ENCODE measurements at places on chromosomes 1 and 21. TPM values are rescaled to one million over a fixed set of nuclear protein-coding genes. Genes with fewer than 3 reads are reported as not detected.

- H3K36me3 ChIP-seq, result no peaks in the 10 kb centered on the region
- no peak for DNase-seq
- no peak overlapping the region for H3K4me3 ChIP-seq
- H3K27me3 ChIP-seq, result no peaks in the 10 kb centered on the region
Measured at GRCh38 chr21:45954261-45954660, 27.3 kb upstream of the COL6A1 start.

- peak overlapping the region; percentile 80 for H3K27ac ChIP-seq
- peaks cover 15% of the 10 kb centered on the region for H3K4me1 ChIP-seq
- no peaks in the 10 kb centered on the region for H3K36me3 ChIP-seq
- H3K4me3 ChIP-seq, result no peak overlapping the region
Measured at GRCh38 chr1:152048416-152049009, 11.7 kb upstream of the S100A11 start.

- no peak overlapping the region for H3K27ac ChIP-seq
- no peak overlapping the region for H3K4me3 ChIP-seq
- H3K27me3 ChIP-seq, result no peaks in the 10 kb centered on the region
- no peaks in the 10 kb centered on the region for H3K4me1 ChIP-seq
Measured at GRCh38 chr1:47407481-47407880, 8.6 kb upstream of the FOXE3 start.

- H3K27ac ChIP-seq, result peak overlapping the region; percentile 79
- H3K4me3 ChIP-seq, result peak overlapping the region; percentile 89
- no peak for DNase-seq
- peaks cover 19% of the 10 kb centered on the region for H3K4me1 ChIP-seq
Measured at GRCh38 chr1:154999571-155000410, 2.8 kb upstream of the ZBTB7B start.

- no peak overlapping the region for H3K4me3 ChIP-seq
- no peaks in the 10 kb centered on the region for H3K27me3 ChIP-seq
- no peak for DNase-seq
- no peaks in the 10 kb centered on the region for H3K36me3 ChIP-seq
- H3K27ac ChIP-seq, result no peak overlapping the region
Measured at GRCh38 chr1:115977499-115978258, 1.4 kb downstream of the SLC22A15 start.

GRCh38 chr1:68908316-68908715 lies 411.4 kb upstream of the DEPDC1 start:
- no peak overlapping the region for H3K27ac ChIP-seq
- DNase-seq, result no peak
- no peaks in the 10 kb centered on the region for H3K27me3 ChIP-seq
- H3K36me3 ChIP-seq, result no peaks in the 10 kb centered on the region
- no peaks in the 10 kb centered on the region for H3K4me1 ChIP-seq
- H3K4me3 ChIP-seq, result no peak overlapping the region

DNA sequence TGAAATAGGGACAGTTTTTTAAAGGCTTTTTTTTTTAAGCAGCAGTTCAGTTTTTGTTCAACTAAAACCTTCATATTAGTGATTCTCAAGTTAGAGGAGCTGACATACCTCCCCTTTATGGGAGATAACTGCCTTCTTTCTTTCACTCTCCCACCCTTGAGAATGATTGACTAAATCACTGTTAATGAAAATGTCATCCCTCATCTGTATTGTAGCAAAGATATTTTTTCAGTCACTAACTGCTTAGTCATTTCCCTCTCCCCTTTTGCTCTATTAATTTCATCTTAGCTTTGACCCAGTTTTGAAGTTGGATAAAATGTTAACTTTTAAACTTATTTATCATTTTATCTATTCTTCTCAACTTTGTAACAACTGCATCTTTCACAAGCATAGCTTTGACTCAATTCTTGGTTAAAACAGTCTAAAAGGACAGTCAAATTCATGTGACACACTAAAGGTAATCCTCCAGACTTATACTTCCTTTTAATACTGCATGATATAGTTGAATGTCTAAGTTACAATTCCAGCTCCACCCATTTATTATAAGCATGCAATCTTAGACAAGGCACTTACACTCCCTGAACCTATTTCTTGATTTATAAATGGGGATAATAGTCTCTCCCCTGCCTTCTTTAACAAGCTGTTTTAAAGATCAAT lies 17.1 kb downstream of the CAPZA1 start:
- H3K27ac ChIP-seq, result peak overlapping the region; percentile 48
- H3K36me3 ChIP-seq, result peaks cover 10% of the 10 kb centered on the region

DNA sequence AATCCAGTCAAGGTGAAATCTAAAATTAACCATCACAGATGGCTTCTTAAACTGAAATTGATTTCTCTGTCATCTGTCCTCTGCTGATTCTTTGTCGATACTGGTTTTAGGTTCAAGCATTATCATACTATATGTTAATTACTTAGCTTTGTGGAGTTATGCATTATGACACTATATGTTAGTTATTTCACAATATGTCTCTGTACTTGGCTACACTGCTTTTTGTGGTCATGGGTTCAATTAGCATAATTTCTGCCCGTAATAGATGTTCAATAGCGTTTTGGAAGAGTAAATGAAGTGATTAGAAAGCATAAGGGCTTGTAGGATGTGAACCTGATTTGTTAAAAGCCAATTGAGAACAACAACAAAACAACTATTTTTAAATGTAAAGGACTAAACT lies 28.2 kb downstream of the IFI44 start:
- peak overlapping the region; percentile 29 for H3K27ac ChIP-seq
- H3K4me1 ChIP-seq, result peaks cover 11% of the 10 kb centered on the region
- no peaks in the 10 kb centered on the region for H3K27me3 ChIP-seq
- H3K36me3 ChIP-seq, result no peaks in the 10 kb centered on the region

GRCh38 chr1:176188604-176189003 lies 18.5 kb downstream of the COP1 start:
- no peak overlapping the region for H3K4me3 ChIP-seq
- no peak for DNase-seq
- H3K27me3 ChIP-seq, result no peaks in the 10 kb centered on the region
- H3K27ac ChIP-seq, result no peak overlapping the region
- H3K36me3 ChIP-seq, result no peaks in the 10 kb centered on the region
- H3K4me1 ChIP-seq, result peaks cover 5% of the 10 kb centered on the region

DNA sequence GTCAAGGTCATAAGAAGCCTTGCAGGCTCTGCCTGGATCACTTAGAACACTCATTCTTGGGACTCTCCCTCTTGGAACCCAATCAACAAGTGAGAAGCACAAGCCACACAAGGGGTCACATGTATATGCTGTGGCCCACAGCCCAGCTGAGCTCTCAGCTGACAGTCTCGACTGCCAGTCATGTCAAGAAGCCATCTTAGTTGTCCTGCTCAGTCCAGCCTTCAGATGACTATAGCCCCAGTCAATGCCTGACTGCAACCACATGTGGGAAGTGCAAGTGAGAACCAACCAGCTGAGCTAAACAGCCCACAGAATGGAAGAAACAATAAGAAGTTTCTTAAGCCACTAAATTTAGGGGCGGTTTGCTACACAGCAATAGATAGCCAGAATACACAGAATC lies 356.0 kb downstream of the KCNH1 start:
- H3K4me3 ChIP-seq, result no peak overlapping the region
- no peaks in the 10 kb centered on the region for H3K36me3 ChIP-seq
- H3K4me1 ChIP-seq, result no peaks in the 10 kb centered on the region
- DNase-seq, result no peak

GRCh38 chr1:176701151-176701866 lies 238.3 kb downstream of the PAPPA2 start:
- no peaks in the 10 kb centered on the region for H3K27me3 ChIP-seq
- no peaks in the 10 kb centered on the region for H3K36me3 ChIP-seq
- H3K27ac ChIP-seq, result no peak overlapping the region
- no peak overlapping the region for H3K4me3 ChIP-seq
- no peak for DNase-seq

- no peak overlapping the region for H3K4me3 ChIP-seq
- H3K27ac ChIP-seq, result no peak overlapping the region
- no peaks in the 10 kb centered on the region for H3K4me1 ChIP-seq
Measured at GRCh38 chr1:16315437-16315836, 36.8 kb downstream of the FBXO42 start.

- no peaks in the 10 kb centered on the region for H3K36me3 ChIP-seq
- no peak within 1 kb of the TSS for H3K4me3 ChIP-seq
- no peaks in the 10 kb centered on the region for H3K4me1 ChIP-seq
- peaks cover 8% of the 10 kb centered on the region for H3K27me3 ChIP-seq
- DNase-seq, result no peak
Measured at GRCh38 chr1:77281491-77282186, at the start of gene AK5. AK5 (plus strand) TSS chr1:77282019; CDS start chr1:77282314, 295 bp downstream.

DNA sequence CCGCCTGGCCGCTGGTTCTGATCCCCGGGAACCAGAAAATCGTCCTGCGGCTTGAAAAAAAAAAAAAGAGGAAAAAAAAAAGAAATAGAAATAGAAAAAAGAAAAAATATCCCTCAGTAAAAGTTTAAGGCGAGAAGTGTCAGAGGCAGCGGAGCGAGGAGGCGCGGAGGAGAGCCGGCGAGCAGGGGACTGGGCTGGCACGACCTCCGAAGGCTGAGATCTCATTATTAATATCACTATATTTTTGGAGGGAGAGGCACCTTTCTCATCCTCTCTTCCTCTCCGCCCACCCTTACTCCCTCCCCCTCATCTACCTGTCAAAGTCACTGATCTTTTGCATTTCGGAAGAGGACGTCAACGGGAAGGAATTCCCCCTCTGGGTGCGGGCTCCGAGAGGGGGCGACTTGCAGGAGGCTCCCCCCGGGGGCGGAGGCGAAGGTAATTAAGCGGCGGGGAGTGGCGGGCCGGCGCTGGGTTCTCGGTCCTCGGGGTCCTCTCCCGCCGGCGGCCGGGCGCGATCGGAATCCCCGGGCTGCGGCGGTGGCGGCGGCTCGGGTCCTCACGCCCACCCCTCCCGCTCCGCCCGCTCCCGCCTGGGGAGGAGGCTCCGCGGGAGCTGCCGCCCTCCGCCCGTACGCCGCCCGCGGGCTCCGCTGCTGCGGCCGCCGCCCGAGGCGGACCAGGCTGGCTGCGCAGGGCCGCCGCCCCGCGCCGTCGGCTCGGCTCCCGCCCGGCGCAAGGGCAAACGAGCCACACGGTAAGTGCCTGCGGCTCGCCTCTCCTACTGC lies at the start of gene NTNG1:
Gene NTNG1, plus strand, starts transcription at position 337 of the 788 bp plus-strand sequence.
- no peak for DNase-seq
- no peaks in the 10 kb centered on the region for H3K36me3 ChIP-seq
- peaks cover 3% of the 10 kb centered on the region for H3K27me3 ChIP-seq
- no peaks in the 10 kb centered on the region for H3K4me1 ChIP-seq
- peak within 1 kb of the TSS; percentile 59 for H3K4me3 ChIP-seq
- H3K27ac ChIP-seq, result no peak within 1 kb of the TSS

DNA sequence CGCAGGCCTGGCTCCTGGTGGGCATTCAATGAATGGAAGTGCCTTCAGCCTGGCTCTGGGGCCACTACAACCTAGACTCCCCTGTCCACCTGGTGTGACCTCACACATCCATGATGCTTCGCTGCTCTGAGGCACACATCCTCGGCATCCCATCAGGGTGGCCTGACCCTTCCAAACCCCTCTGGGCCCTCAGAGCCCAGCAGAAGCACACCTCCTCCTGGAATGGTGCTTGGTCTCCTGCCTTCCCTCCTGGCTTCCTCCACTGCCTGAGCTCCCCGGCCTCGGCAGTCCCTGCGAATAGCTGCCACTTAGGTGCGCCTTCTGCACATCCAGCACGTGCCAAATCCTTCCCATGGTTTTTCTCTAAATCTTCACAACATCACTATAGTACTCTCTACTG lies 133.8 kb downstream of the GLIS1 start:
- no peak overlapping the region for H3K27ac ChIP-seq
- no peaks in the 10 kb centered on the region for H3K36me3 ChIP-seq
- no peak for DNase-seq
- H3K4me3 ChIP-seq, result no peak overlapping the region
- no peaks in the 10 kb centered on the region for H3K27me3 ChIP-seq

DNA sequence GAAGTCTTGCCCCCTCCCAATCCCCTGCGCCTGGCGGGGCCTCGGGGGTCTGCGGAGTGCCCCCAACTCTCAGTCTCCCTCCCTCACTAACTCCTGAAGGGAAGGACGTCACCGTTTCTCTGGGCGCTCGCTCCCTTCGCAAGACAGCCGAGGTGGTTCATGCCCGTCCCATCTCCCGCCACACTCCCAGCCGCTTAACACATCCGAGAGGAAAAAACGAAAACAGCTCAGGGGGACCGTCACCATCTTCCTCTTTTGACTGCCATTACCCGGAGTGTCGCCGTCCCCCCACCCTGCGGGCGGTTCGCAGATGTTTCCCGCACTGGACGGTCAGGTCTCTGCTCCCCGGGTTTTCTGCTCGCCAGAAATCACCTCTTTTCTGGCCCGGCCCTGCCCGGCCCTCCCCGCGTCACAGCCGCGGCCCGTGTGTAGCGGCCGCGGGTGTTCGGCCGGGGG lies 532 bp downstream of the ERO1B start:
- H3K27ac ChIP-seq, result peak overlapping the region; percentile 88
- H3K4me3 ChIP-seq, result peak overlapping the region; percentile 85
- H3K27me3 ChIP-seq, result no peaks in the 10 kb centered on the region
- no peaks in the 10 kb centered on the region for H3K36me3 ChIP-seq

DNA sequence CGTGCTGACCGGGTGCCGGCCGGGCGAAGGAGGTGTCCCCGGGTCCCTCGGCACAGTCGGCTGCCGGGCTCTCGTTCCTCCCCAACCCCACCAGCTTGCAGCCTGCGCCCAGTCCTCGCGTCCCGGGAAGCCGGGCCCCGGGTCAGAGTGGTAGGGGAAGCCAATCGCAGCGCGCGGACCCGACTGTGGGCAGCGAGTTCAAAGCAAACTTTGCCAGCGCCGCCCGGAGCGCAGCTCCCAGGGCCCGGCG lies 328 bp downstream of the MYCL start:
- no peak for DNase-seq
- H3K36me3 ChIP-seq, result no peaks in the 10 kb centered on the region
- peaks cover 7% of the 10 kb centered on the region for H3K4me1 ChIP-seq
- H3K27me3 ChIP-seq, result peaks cover 12% of the 10 kb centered on the region

The TINAGL1 gene
- 0.40 TPM for total RNA-seq

The SLFNL1 gene
- 0.24 TPM for total RNA-seq

The SMG7 gene
- 65.4 TPM for total RNA-seq

Measured in GM12878 (cell line).